Omental fat pad (tissue), 4 donors: ENCODE measurements at places on chromosomes 3 and 15. TPM values are rescaled to one million over a fixed set of nuclear protein-coding genes. Genes with fewer than 3 reads are reported as not detected.

Gene TRH
- 0.65 TPM for total RNA-seq

Gene CPLX3
- not detected for total RNA-seq

GRCh38 chr3:134306320-134306719 is 55.7 kb upstream of the RYK start:
- no peak for DNase-seq

Gene PRSS50
- total RNA-seq, result not detected

Gene CCDC54
- not detected for total RNA-seq

Gene IL16
- total RNA-seq, result 26.2 TPM

Gene GPR176
- total RNA-seq, result 8.6 TPM

DNA sequence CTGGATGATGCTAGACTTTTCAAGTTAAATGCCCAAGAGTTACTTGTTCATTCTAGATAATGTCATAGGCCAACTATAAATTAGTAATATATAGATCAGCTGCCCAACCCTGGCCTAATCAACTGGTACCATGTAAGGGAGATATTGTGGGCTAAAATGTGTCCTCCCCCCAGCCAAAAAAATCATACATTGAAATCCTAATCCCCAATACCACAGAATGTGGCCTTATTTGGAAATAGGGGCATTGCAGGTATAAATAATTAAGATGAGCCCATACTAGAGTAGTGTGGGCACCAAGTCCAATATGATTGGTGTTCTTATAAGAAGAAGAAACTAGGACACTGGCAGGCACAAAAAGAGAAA is 92.5 kb downstream of the RPL22L1 start:
- DNase-seq, result no peak

Gene IGSF10
- 10.3 TPM for total RNA-seq

Gene C3orf22
- not detected for total RNA-seq

DNA sequence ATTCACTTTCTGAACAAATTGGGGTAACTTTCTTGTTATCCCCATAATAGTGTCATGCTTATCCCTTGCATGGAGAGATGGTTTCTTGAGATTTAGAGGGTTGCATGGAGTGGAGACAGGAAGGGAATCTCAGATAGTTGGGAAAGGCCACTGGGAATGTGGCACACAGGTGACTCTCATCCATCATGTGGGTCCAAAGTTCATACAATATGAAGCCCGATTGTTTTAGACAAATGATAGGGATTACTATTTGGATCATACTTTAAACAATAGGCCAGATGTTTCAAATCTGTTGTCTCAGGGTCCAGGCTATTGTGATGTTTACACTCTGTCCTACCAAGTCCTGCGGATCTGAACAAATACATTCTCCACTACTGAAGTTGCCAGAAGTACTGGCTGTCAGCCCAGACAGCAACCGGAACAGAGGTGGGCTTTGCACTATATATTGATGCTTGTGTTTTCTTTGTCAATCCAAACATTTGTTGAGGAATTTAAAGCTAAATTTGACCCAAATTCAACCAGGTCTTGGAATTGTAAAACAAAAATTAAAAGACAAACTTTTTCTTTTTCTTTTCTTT is 39.2 kb upstream of the NMNAT3 start:
- no peak for DNase-seq

Gene SLC15A2
- 2.2 TPM for total RNA-seq

Gene CCNB2
- total RNA-seq, result 1.0 TPM

DNA sequence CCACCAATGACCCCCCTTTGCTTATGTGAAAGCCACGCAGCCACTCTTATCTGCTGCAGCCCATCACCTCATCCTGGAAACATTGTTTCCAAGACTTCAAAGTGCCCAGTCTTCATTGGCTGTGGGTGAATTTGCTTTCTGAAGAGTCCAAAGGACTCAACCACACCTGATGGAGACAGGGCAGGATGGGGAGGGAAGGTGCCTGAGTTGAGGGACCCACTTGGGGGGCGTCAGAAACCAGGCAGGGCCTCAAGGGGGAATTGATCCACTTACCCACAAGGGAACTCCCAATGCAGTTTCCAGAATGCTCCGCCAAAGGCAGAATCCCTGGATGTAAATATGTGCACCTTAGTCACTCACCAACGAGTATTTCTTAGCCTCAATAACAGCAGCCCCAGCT is 147.9 kb upstream of the ATP2B2 start:
- DNase-seq, result no peak

DNA sequence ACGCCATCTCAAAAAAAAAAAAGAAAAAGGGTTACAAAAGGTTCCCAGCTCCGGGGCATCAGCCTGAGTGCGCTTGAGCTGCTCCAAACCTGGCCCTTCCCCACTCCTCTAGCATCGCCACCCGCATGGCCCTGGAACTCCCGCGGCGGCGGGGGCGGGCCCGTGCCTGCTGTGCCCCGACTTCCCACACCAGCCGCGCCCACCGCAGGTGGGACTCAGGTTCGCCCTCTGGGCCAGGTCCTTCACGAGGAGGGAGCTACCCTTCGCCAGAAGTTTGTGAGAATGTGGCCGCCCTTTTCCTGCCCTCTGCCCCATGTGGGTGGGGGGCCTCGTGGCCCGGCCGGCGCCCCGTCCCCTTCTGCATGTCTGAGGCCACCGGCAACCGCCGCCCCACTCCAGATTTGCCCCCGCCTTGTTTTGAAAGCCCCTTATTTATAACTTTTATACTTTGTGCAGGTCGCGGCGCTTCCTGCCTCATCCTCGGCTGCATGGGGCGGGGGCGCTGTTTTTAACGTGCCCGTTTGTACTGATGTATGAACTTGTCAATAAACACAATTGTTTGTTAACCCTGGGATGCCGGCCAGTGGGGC is 507 bp upstream of the JMJD7 start:
- no peak for DNase-seq

- no peak for DNase-seq
Measured at GRCh38 chr3:143307613-143308183, 188.1 kb downstream of the CHST2 start.

Gene PDE8A
- total RNA-seq, result 86.5 TPM

Gene ISL2
- 0.24 TPM for total RNA-seq

DNA sequence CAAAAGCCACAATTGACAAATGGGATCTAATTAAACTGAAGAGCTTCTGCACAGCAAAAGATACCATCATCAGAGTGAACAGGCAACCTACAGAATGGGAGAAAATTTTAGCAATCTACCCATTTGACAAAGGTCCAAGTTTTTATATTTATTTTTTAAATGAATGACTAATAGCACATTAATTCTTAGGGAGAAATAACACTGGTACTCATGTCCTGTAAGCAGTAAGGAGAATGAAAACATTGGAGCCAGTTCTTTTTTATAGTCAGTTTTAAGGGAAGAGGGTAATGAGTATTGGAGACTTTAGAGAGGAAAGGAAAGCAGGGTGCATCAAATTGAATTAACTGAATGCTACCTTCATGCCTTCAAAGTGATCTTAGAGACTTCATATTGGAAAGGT is 404.7 kb upstream of the TGFBR2 start:
- DNase-seq, result no peak

DNA sequence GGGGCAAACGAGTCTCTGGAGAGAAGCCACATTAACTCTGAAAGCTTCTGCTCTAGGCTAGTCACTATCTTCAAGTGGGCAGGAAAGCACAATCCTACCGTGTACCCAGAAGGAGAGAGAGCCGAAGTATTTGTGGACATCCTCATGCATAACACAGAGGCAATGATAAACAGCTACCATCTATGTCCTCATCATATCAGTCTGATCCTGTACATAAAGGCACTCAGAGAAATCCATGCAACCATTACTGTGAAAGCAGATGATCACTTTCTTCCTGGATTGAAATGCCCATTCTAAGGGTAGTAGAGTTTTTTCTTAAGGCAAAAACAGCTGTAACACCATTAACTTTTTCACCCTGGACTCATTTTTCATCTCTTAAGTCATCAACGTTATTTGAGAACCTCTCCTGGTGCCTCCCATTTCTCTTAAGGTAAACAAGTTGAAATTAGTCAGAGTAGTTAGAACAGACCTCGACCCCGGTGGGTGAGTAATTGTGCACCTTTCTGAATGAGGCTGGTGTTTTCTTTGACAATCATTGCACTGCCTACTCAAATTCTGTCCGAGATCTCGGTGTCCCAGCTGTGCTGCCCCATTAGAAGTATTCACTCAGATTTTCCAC is 327.4 kb downstream of the SHQ1 start:
- DNase-seq, result no peak

Gene SLC35A5
- 40.6 TPM for total RNA-seq

GRCh38 chr3:184748219-184749135 is 36.6 kb upstream of the MAGEF1 start:
- DNase-seq, result no peak

- no peak for DNase-seq
Measured at GRCh38 chr15:64667736-64668161, 107.6 kb downstream of the RBPMS2 start.

DNA sequence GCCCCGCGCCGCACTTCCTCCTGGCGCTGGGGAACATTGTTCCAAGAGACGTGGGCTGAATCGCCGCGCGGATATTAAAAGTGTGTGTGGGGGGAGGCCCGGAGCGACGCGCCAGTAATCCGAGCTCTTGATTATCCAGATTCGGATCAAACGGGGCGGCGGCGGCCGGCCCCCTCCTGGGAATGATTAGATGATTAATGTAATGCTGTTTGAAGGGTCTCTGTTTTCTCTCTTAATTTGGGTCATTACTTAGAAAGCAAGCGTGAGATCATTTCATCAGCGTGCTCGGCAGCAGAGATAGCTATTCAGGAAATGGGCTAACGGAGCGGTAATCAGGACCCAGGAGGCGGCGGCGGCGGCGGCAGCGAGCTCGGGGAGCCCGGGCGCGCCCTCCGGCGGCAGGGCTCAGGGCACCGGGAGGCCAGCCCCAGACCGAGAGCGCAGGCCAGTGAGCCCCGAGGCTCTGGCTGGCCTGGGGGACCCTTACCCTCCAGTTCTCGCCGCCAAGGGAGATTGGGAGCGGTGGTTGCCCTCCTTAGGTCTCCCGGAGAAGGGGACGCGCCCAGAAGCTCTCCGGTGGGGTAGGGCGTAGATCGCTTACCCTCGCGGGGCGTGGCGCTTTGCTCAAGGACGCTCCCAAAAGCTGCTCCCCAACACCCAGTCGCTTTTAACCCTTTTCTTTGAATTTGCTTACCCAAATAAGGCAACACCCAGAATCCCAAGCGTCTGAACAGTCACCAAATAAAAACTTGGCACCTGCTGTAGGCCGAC is 4.5 kb downstream of the FEZF2 start:
- DNase-seq, result no peak

Gene FBXO45
- total RNA-seq, result 11.3 TPM

Gene C3orf49
- not detected for total RNA-seq

DNA sequence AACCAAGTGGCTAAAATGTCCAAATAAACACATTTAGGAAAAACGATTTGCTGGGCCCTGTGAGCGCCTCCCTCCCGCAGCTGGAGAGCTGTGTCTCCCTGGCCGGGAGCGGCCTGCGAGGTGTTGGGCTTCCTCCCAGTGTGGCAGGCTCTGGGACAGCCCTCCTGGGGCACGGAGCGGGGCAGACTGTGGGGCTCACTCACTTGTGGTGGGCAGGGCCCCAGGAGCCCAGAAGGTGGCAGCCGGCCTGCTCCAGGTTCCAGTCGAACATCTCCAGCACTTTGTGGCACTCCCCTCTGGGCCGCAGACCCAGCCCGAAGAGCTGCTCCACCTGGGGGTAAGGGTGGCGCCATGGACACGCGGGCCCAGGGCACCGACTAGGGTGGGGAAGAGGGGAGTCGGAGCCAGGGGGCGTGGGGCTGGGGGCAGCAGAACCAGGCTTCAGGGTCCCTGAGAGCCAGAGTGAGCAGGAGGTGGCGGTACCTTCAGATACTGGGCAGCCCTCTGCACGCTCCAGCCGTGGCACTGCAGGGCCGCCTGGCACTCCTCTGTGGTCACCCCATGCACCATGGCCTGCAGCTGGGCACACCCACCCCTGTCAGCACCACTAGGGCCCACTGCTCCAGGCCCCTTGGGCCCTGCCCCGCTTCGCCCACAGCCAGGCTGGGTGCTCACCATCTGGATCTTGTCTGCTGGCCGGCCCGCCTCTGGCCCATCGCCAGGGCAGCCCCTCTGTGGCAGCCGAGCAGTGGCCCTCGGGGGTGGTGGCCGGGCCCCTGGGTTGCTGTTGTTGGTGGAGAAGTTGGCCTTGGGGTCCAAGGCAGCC is 41.5 kb downstream of the TNK2 start:
- no peak for DNase-seq
